ENCODE measurements at places on chromosomes 3 and 15. TPM values are rescaled to one million over a fixed set of nuclear protein-coding genes. Genes with fewer than 3 reads are reported as not detected.

DNA sequence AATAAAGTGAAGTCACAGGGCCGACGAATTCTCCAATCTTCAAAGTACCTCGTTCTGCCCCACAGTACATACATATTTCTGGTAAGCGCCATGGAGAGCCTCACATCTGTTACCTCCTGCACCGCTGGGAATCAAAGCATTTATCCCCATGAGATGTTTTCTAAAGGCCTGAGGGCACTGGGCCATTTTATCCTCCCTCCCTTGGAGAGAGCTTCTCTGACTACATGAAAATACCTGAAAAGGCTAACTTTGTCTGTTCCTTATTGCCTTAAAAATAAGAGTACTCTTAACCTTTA, 148.1 kb downstream of the RORA start:
- no peak overlapping the region for H3K27ac ChIP-seq
- H3K4me1 ChIP-seq, result no peaks in the 10 kb centered on the region
- H3K36me3 ChIP-seq, result no peaks in the 10 kb centered on the region
- no peak overlapping the region for H3K4me3 ChIP-seq
- no peak for DNase-seq

GRCh38 chr3:147384210-147385058, 21.9 kb downstream of the ZIC4 start:
- no peak for DNase-seq
- peaks cover 66% of the 10 kb centered on the region for H3K27me3 ChIP-seq
- H3K4me1 ChIP-seq, result no peaks in the 10 kb centered on the region
- H3K36me3 ChIP-seq, result peaks cover 49% of the 10 kb centered on the region
- H3K4me3 ChIP-seq, result no peak overlapping the region
- H3K27ac ChIP-seq, result no peak overlapping the region

DNA sequence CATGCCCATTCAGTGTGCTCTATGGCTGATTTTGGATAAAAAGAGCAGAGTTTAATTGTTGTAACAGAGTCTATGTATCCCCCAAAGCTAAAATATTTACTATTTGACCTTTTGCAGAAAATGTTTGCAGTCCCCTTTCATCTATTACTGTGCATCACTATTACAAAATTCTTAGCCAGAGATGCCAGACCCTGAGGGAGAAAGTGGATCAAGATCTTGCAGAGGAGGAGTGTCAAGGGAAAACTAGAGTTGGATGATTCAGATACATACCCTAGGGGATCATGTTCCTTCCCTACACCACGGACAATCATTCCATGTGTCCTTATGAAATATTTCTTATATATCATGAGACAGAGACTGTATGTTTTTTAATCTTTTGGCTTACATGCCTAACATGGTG, 68.6 kb upstream of the TPRG1 start:
- no peaks in the 10 kb centered on the region for H3K4me1 ChIP-seq
- H3K36me3 ChIP-seq, result no peaks in the 10 kb centered on the region
- DNase-seq, result no peak
- H3K27ac ChIP-seq, result no peak overlapping the region
- H3K4me3 ChIP-seq, result no peak overlapping the region

DNA sequence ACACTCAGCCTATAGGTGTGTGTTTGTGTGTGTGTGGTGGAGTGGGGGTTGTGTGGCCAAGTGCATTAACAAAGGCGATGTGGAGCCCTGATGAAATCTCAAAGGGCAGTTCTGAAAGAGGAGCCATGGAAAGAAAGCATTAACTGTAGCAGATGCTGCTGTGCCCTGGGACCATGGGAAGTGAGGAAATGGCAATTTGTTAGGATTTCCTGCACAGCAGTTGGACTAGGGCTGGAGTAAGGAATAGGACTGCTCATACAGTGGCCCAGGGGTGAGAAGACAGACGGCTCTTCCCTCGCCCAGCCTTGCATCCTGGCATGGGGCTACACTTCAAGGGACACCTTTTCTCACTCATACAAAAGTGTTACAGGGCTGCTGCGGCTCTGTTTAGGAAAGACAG, 12.3 kb upstream of the ZBTB38 start:
- H3K4me3 ChIP-seq, result no peak overlapping the region
- H3K27ac ChIP-seq, result no peak overlapping the region
- H3K27me3 ChIP-seq, result peaks cover 3% of the 10 kb centered on the region
- peaks cover 6% of the 10 kb centered on the region for H3K4me1 ChIP-seq
- no peaks in the 10 kb centered on the region for H3K36me3 ChIP-seq

DNA sequence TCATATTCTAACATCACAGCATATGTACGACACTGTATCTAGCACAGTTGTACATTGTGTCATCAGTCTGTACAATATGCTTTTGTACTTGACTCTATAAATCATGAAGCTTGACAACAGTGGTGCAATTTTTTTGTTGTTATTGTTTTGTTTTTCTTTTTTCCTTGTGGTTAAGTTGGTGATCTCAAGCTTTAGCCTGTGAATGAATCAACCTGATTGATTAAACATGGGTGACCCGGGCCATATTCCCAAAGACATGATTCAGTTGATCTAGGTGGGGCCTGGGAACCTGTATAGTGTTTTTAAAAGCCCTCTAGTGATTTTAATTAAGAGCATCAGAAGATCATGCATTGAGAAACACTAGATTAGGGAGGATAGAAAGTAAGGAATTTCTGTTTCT, 101.8 kb upstream of the AADACL2 start:
- H3K4me1 ChIP-seq, result no peaks in the 10 kb centered on the region
- no peaks in the 10 kb centered on the region for H3K36me3 ChIP-seq
- DNase-seq, result no peak
- no peaks in the 10 kb centered on the region for H3K27me3 ChIP-seq
- H3K27ac ChIP-seq, result no peak overlapping the region

DNA sequence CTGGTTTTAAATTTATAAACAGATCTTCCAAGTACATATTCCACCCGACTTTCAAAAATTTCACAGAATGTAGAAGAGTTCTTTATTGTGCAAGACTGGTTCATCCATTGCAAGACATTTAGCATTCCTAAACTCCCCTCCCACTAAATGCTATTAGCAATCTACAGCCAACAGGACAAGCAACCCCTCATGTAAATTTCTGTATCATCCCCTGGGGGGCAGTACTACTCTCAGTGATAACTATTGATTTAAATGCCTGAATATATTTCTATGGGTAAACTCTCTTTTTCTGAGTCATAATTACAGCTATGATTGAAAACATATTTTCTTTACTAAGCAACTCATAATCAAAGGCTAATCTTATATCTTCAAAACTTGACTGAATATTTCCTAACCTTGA, 10.7 kb upstream of the SLC15A2 start:
- H3K4me1 ChIP-seq, result no peaks in the 10 kb centered on the region
- H3K4me3 ChIP-seq, result no peak overlapping the region
- DNase-seq, result no peak
- no peaks in the 10 kb centered on the region for H3K36me3 ChIP-seq
- H3K27me3 ChIP-seq, result no peaks in the 10 kb centered on the region

The CATSPER2 gene
- total RNA-seq, result 5.8 TPM

The FOXB1 gene
- 0.13 TPM for total RNA-seq

The CCDC13 gene
- total RNA-seq, result 0.88 TPM

The SLC28A2 gene
- total RNA-seq, result not detected

The CFAP161 gene
- 0.21 TPM for total RNA-seq

The HYAL1 gene
- total RNA-seq, result 0.39 TPM

The ROBO1 gene
- 16.3 TPM for total RNA-seq

Measured in naive thymus-derived CD8-positive, alpha-beta T cell (primary cell).